ENCODE measurements at places on chromosomes 1 and 21.

DNA sequence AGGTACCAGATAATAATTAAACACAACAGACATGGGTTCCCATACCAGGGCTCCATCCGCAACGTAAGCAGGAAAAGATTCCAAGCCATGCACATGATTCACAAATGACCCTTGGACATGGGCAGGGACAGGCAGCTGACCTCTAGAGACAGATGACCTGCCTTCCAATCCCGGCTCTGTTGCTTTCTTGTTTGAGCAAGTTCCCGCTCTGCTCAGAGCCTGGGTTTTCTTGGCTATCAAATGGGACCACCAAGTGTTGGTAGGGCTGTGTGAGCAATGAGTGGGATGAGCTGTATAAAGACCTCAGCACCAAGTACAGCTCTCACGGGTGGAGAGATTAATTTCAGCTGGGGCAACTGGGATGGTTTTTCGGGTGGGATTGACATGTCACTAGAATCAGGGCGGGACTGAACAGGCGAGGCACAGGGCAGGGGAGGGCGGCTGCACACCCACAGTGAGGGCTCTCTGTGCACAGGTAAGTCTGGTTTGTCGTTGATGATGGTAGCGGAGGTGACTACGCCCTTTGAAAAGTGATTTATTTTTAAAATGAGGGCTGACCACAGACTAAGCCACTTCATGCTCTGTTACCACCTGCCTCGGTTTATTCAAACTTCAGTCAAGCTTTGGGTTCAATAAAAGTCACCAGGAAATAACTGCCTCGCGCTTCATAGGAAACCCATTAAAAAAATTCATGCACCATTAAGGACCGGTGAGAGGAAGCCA, 57.5 kb upstream of the IFFO2 start:
- ATAC-seq: no peak

DNA sequence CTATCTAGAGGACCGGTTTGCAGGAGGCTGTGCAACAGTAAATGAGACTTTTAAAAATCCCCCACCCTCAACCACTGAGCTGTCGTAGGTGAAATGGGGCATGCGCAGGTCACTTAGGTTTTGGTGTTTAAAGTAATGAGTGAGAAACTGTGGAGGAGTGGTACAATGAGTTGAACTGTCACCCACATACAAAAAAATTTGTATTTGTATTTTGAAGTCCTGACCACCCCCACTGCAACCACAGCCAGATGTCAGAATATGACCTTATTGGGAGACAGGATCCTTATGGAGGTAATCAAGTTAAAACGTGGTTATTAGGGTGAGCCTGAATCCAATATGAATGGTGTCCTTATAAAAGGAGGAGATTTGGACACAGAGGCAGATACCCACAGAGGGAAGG, 1.6 kb upstream of the IRF6 start:
- peak; percentile 41 for ATAC-seq

GRCh38 chr1:63758791-63759190, 15.0 kb upstream of the ROR1 start:
- ATAC-seq: no peak

GRCh38 chr1:185249563-185249962, 67.5 kb downstream of the IVNS1ABP start:
- ATAC-seq: no peak

- ATAC-seq: no peak
These were observed 5.2 kb upstream of the AGO3 start for GRCh38 chr1:35925741-35926140.

DNA sequence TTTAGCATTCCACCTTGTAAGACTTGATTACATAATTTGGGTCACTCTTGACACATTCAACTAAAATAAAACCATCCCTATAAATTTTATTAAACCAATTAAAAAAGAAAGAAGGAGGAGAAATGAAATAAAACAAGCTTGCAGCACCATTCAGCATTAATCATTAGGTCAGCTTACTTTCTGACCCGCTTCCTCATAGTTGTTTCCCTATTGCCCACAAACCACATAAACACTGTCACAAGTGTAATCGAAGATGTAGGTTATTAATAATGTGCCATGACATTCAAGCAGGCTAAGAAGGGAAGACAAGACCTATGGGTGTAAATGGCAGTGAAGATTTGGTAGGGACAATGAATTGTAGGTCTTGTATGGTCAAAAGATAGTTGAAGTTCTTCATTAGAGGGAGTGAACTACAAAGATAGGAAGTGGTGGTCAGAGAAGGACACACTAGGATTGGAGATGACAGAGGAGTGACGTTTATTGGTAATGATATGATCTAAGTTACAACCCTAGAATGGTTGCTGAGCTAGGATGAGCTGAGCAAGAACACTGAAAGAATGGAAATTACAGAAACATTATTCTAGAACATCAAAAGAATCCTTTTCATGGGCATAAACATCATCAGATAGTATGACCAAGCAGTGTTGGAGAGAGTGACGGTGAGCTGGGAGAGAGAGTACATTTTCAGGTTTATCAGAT, 231.5 kb downstream of the KCNT2 start:
- no peak for ATAC-seq

GRCh38 chr1:99814373-99814900, 35.7 kb upstream of the AGL start:
- ATAC-seq: no peak

GRCh38 chr1:72489801-72490200, 207.5 kb upstream of the NEGR1 start:
- ATAC-seq: no peak

DNA sequence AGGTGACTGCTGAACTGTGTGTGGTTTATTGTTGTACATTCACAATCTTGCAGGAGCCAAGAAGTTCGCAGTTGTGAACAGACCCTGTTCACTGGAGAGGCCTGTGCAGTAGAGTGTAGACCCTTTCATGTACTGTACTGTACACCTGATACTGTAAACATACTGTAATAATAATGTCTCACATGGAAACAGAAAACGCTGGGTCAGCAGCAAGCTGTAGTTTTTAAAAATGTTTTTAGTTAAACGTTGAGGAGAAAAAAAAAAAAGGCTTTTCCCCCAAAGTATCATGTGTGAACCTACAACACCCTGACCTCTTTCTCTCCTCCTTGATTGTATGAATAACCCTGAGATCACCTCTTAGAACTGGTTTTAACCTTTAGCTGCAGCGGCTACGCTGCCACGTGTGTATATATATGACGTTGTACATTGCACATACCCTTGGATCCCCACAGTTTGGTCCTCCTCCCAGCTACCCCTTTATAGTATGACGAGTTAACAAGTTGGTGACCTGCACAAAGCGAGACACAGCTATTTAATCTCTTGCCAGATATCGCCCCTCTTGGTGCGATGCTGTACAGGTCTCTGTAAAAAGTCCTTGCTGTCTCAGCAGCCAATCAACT, 6.4 kb upstream of the PIGV start:
- peak; percentile 34 for ATAC-seq

DNA sequence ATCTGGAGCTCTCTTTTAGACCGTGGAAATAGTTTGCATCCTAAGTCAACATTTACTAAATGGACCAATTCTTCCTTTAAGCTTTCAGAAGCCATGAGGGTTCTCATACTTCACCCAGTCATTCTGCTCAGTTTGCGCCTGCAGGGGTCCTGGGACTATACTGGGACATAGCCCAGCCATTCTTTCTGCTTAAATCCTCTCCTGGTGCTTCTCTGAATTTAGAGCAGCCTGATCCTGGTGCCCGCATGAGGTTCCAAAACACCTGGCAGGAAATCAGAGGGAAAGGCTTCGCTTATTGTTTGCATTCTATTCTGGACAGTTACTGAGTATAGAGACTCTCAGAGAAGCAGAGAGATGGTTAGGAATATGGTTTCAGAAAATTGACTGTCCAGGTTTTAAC, 27.0 kb downstream of the TNN start:
- ATAC-seq: no peak

DNA sequence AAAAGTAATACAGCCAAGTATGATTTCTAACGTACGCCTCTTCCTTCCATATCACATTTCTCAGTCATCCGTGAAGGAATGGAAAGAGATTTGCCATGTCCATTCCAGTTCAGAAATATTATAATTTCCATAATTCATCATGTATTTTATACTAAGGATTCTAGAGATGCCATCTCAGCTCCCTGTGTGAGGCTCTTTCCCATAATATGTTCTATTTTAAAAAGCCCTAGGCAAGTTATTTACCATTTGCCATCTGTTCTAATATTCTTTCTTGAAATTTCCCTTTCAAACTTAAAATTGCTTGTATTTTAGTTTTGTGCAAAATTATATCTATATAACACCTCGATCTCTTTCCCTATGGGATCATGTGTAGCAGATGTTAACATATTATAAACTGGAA, 106.7 kb downstream of the FMN2 start:
- ATAC-seq: no peak

DNA sequence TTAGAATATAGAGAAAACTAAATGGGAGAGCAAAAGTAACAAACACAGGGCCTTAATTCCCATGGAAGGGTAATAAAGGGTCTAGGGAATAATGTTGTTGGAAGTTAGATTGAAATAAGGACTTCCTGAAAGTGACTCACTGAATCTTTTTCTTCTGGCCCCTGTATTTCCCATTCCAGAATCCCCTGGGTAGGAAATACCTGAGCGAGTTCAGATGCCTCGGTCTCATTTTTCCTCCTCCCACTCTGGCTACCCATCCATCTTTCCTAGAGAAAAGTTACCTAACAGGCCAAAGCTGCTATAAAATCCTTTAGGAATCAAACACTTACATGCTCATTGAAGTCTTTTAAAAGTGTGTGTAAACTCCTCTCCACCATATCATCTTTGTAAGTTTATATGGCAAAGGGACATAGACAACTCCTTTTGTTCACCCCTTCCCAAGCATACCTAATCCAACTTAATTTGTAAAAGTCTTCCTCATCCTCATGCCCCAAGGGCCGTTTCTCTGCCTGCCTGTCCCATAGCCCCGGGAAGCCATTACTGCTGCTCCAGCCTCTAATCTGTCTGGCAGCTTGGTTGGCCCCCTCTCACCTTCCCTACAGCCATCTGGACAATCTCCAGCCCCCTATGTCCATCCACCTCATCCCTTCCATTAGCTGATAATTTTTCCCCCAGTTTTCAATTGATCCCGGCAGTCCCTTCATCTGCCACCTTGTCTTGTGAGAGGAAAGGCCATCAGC, 3.3 kb upstream of the MEF2D start:
- ATAC-seq: no peak

DNA sequence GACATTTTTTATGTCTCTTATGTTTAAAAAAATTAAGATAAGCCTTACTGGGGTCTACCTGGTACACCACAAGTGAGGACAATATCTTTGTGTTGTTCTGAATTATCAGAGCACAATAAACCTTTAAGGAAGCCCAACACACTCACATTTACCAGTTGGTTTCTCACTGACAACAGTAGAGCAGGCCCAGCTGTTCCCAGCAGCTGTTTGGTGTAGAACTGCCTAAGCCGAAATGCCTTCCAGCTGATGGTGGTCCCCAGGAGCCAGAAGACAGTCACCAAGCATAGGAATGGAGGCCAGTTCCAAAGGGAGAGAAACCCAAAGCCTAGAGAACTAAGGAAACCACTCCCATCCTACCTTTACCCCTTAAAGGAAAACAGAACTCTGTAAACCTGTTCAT, 428.6 kb upstream of the CAMK1G start:
- ATAC-seq: no peak

DNA sequence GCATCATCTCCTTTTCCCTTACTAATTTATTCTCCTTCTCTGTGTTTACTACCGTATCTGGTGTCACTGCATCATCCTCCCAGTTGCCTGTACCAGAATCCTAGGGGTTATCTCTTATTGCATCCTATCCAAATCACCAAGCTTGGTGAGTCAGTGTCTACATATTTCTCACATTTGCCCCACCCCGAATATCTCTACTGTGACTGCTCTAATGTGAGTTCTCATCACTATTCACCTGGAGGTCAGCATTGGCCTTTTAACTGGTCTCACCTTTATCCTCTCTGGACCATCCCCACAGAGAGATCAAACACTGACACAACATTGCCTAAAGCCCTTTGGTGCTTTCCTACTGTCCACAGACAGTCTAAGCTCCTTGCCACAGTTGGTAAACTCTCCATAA, 45.7 kb upstream of the ZNF648 start:
- no peak for ATAC-seq

- peak; percentile 45 for ATAC-seq
These were observed 30.8 kb upstream of the GLIS1 start for GRCh38 chr1:53769780-53770179.

GRCh38 chr1:89762386-89762778, 58.5 kb upstream of the LRRC8D start:
- no peak for ATAC-seq

DNA sequence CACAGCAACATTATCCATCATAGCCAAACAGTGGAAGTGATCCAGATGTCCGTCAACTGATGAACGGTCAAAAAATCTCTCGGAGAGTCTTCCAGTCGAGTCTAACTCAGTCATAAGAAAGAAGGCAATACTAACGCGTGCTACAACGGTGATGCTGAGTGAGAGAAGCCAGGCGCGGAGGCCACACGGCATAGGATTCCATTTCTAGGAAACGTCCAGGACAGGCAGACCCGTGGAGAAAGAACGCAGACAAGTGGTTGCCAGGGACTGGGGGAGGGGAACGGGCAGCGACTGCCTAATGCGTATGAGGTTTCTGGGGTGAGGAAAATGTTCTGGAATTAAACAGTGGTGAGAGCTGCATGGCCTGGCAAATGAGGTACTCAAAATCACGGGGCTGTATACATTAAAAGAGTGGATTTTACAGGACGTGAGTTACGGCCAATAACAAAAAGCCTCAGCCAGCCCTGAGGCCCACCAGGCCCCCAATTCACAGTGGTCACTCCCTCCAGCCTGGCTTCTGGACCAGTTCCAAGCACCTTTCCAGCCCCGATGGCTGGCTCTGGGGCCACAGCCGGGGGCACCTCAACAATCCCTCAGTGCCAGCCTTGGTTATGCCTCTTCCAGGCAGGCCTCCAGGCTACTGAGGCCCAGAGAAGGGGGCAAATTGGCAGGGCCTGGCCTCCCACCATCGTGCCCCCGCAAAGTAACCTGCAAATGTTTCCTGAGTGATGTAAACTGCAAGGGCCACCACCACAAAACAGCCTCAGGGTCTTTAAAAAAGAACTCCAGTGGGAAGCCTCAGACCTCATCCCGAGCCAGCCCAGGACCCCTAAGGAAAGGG, 3.4 kb downstream of the WNT9A start:
- no peak for ATAC-seq

GRCh38 chr1:226121587-226122400, 59.3 kb downstream of the H3-3A start:
- ATAC-seq: peak; percentile 83

DNA sequence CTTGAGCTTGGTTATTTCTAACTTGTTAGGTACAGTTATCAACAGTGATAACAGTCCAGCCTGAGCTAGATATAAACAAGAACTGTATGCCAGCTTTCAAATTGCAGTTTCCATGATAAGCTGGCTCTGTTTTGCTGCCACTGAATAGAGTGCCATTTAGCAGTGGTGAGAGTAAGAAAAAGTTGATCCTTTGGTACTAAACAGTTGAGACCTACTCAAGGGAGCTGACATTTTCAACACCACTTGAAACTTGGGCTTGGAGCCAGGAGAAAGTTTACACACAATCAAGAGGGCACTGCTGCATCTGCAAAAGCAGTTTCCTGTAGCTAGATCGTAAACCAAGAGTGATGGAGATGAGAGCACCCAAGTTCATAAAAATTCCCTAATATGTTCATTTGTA, 131.3 kb downstream of the RGS7 start:
- no peak for ATAC-seq

All from activated T-helper 17 cell treated with anti-CD3 and anti-CD28 coated beads, Interleukin-2, amount 50 U/mL, for 72 hours (primary cell).